GM23338 (cell line): ENCODE measurements at places on chromosomes 1 and 21.

- peak; percentile 57 for DNase-seq
Observed at GRCh38 chr1:226827458-226827857, 43.0 kb upstream of the PSEN2 start.

- DNase-seq = no peak
Observed at GRCh38 chr1:183674339-183674738, 21.2 kb upstream of the APOBEC4 start.

DNA sequence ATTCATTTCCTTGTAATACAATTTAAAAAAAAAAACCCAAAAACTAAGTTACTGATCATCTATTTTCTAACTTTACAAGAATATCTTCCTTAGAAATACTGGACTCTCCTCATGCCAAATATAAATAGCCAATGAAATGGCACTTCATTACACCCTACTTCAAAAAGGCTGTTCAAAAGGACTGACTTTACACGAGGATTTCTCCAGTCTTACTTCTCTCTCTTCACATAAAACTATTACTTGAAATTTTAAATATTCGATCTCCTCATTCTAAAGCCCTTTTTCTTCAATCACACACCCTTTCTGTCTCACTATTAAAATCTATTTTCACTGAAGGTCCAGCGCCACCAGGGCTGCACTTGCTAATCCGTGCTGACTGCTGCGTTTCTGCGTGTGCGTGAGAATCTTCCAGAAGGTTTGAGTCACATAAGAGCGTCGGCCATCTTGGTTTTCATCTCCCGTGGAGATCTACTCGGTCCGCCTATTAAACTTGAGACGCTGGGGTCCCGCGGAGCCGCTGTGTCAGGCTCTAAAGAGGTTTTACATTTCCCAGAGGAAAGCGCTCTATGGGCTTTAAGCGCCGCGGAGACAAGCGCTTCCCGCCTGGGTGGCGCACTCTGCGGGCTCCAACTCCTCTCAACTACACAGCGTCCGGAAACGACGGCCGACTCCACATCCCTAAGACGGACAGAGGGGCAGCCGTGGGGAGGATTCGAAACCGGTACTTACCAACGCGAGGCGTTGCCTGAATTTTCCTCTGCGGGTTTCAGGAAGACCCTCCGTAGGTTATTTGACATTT is 631 bp downstream of the LRIF1 start:
- DNase-seq = peak; percentile 90

DNA sequence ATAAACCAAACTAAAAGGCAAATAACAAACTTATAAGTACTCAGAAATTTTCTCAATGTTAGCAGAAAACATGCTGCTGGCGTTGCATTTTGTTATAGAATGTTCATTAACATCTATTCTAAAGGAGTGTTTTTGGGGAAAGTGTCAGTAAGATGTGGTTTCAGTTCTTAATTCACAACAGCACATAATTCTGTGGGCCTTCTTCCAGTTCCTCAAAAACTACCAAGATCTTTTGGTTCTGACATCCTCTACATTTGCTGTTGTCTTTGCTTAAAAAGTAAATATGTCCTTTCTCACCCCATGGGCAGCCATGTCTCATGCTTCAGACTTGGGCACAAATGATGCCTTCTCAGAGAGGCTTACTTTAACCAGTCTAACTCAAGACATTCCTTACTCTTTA is 152.5 kb downstream of the CDC7 start:
- no peak for DNase-seq

DNA sequence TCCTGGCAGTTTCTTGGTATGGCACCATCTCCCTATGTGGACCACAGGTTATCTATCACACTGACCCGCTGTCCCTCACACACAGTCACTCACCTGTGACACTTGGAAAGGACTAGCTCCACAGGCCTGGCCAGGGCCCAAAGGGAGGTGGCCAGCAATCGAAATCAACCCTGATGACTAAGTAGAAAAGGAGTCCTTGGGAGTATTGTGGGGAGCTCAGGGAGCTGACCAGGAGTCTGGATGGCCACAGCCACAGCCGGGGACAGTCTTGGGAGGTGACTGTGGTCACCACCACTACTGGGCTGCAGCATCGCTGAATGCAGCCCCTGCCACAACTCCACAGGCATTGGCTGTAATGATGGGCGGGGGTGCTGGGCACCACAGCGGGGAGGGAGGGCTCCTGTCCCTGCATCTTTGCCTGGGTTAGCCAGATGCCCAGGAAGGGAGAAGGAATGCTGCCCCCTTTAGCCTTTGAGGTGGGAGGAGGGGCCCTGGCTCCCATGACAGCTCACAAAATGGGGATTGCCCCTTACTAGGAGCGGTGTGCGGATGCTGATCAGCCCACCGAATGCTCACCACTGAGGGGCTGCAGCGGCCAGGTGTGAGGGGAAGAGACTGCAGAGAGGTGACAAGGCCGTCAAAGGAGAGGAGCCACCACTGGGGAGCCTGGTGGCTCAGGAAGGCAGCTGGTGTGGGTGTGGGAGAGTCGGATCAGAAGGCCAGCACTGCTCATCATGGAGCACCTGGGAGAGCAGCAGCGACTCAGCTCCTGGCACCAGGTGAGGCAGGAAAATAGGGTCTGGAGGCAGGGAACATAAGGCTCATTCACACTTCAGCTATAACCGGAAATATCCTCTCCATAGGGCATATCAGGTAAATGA is 61.3 kb downstream of the H3-3A start:
- no peak for DNase-seq

DNA sequence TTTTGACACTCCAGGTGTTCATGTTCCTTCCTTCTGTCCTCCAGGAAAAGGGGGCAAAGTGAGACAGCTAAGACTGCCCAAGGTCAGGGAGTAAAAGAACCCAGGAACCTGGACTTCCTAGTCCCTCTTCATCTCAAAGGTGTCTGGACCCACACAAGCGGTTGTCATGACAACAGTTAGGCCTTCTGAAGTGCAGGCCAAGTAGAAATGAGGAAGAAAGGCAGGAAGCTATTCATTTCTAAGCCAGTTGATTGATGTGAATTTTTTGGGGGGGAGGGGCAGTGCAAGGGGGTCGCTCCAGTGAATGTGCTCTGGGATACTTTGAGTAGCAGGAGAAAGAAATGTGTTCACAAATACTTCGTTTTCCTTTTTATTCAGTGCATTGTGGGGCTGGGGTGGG is 114.3 kb downstream of the NAV1 start:
- DNase-seq = peak; percentile 46
